Stimulated activated CD8-positive, alpha-beta memory T cell treated with anti-CD3 and anti-CD28 coated beads, Interleukin-7, amount 100 ng/mL, for 48 hours (primary cell): ENCODE measurements at places on chromosomes 12 and 14.
A peak's percentile ranks its signal among the peaks of the same experiment; 100 is the strongest.

DNA sequence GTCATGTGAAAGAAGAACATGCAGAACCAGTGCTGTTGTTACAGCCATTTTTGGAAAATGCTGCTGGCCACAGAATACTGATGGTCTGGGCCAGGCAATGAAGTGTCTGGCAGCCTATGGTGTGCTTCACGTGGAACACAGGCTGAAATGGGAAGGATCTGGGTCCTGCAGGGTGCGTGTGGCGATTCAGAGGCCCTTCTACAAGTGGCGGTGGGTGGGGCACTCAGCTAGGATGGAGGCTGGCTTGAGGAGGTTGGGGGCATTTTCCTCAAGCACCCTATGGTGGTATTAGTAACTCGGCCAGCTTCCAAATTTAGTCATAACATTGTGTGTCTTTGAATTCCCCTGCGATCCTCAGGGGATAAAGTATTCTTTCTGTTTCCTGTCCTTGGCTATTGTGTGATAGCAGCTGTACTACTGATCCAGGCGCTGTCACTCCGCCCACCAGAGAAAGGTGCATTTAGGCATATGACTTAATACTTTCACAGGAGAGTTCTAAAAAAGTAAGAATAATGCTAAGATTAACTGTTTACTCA is 9.2 kb upstream of the RAD52 start:
- no peak for DNase-seq

- DNase-seq: no peak
These were observed 51.6 kb downstream of the CAND1 start for GRCh38 chr12:67320614-67321295.

DNA sequence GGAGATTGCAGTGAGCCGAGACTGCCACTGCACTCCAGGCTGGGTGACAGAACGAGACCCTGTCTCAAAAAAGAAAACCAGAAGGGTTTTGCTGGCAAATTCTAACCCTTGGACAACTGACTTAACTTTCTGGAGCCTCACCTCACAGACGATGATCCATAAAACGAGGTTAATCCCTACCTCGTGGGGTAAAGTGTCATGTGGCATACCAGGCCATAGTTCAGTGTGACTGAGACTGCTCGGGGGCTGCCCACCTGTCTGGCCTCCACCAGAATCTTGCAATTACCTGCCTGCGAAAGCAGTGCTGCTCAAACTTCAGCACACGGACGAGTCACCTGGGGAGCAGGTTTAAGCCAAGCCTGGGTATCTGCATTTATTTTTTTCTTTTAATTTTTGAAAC is 26.8 kb downstream of the P2RX4 start:
- no peak for DNase-seq

- no peak for DNase-seq
These were observed 175.8 kb downstream of the SLC41A2 start for GRCh38 chr12:104782296-104782695.

- peak; percentile 74 for DNase-seq
These were observed 42.7 kb downstream of the DYRK4 start for GRCh38 chr12:4604684-4605193.

- no peak for DNase-seq
These were observed 238.0 kb upstream of the ATP2B1 start for GRCh38 chr12:89946518-89947135.

DNA sequence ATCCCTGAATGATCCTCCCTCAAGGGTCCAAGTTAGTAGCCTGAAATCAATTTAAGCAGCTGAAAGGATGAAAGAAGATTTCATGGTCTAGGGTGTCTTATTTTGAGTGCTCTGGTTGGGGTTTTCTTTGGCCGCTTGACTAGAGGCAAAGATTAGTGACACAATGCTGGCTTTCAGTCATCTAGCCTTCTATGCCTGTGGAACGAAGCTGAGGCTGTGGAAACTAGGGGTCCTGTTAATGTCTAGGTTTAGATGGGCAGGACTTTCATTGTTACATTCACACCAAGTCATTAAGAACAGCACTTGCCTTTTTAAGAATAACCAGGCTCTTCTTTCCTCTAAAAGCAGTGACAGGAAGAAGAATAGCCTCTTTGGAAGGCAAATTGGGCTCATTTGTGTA is 253.8 kb upstream of the E2F7 start:
- DNase-seq: no peak

GRCh38 chr14:23359722-23360447 is 5.1 kb downstream of the EFS start:
- DNase-seq: no peak

DNA sequence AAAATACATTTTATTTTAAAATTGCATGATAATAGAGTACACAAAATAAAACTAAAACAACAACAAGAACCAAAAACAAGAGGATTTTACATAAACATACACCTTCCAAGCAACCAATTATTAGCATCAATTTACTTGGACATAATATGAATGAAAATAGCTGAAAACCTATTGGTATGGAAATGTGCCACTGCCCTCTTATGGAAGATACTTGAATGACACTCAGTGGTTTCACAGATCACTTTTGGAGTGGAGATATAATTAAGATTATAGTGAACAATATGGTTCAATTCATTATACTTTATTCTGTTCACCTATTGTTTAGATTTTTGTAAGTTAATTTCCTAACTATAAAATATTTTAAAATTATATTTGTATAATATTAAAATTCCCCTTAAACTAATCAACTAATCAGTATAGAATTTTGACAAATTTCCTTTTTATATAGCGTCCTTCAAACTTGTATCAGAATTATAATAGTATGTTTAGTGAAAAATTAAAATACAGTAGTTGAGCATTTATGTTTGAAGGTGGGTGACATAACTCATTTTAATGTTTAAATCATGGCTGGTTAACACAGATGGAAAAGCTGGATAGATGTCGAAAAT is 70.1 kb downstream of the SLC6A15 start:
- no peak for DNase-seq

GRCh38 chr12:22598763-22599161 is 26.2 kb upstream of the ETNK1 start:
- DNase-seq: no peak

DNA sequence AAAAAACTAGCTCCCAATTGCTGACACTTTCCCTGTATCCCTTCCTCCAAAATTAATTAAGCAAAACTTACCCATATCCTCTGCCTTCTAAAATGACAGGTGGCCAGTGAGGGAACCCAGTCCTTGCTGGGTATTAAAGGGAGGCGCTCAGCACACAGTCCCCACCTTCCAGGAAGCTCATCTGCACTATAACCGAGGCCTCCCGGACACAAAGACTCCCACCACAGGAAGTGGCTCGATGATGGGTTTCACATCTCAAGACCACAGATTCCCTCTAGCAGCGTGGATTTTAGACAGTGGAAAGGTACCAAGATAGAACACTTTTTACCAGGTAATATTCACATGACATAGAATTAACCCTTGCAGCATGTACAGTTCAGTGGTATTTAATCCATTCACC is 126.8 kb upstream of the NCOR2 start:
- no peak for DNase-seq

GRCh38 chr14:22291406-22291805 is 297.6 kb downstream of the DAD1 start:
- no peak for DNase-seq

DNA sequence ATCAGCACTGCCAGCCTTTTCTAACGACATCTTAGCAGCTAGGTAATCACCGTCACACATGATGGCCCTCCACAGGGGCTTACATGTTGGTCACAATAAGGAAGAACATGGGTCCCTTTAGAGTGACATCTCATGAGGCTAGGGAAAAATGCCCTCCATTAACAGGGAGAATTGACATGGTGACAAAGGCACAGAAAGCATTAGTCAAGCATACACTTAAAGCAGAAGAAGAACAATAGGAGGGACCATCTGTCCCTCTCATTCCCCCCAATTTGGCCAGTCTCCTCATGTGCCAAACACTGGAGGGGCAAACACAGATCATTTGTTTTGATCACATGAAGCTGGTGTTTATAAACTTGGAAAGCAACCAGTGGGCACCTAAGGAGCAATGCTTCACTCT is 78.0 kb downstream of the GRIP1 start:
- DNase-seq: no peak

DNA sequence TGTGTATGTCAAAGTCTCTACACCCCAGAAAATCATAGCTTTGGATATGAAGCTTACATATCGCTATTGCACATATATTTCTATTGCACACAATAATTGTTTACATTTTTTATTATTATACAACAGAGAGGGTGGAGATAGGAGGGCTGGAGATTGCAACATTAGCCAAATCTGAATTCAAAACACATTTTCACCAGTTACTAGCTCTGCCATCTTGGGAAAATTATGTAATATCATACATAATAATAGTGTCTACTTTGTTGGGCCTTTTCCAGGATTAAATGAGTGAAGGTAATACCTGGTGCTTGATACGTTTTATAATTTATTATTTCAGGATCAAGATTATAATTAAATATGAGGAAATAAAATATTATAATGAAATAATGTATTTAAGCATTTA is 507.4 kb upstream of the TBX3 start:
- no peak for DNase-seq

- peak; percentile 31 for DNase-seq
These were observed at the start of gene P2RX7 for GRCh38 chr12:121132601-121133481. Gene P2RX7, plus strand, starts transcription at chr12:121132876. Its CDS starts 95 bp downstream, at chr12:121132971.

GRCh38 chr14:74427651-74428050 is 1.6 kb upstream of the SYNDIG1L start:
- DNase-seq: no peak

DNA sequence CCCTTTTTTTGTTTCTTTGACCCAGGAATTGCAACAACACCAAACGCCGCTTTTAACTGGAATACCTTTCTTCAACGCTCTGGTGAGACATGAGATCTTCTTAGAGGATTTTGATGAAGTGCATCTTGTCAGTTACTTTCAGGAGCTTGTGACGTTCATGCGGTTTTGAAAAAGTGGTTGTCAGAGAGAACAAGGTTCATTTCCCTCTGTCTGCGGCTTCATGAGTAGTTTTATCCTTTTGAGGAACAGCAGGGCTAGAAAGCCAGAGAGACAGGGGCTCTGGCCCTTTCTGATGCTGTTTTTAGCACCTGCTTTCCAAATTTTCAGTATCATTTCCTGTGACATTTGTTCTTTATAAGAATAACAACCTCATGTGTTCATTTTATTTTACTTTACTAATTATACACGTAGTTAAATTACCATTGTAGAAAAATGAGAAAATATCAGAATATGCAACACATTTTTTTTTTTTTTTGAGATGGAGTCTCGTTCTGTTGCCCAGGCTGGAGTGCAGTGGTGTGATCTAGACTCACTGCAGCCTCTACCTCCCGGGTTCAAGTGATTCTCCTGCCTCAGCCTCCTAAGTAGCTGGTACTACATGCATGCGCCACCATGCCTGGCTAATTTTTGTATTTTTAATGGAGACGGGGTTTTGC is 61.8 kb downstream of the GLT1D1 start:
- DNase-seq: peak; percentile 34

- no peak for DNase-seq
These were observed 89.9 kb upstream of the PRICKLE1 start for GRCh38 chr12:42679466-42679865.

DNA sequence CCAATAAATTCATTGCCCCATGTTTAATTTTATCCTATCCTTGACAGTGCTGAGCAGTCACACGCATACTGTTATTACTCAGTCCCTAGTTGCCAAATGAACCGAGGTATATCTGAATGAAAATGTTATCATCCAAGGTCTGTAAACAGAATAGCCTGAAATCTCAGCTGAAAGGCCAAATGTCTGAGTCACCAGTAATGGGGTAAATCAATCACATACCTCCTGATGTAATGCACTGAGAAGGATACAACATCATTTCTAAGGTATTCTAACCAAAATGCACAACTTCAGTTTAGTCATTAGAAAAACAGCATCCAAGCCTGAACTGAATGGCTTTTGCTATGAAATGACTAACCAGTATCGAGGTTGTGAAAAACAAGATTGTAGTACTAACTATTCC is 228.6 kb downstream of the DPF3 start:
- DNase-seq: no peak

DNA sequence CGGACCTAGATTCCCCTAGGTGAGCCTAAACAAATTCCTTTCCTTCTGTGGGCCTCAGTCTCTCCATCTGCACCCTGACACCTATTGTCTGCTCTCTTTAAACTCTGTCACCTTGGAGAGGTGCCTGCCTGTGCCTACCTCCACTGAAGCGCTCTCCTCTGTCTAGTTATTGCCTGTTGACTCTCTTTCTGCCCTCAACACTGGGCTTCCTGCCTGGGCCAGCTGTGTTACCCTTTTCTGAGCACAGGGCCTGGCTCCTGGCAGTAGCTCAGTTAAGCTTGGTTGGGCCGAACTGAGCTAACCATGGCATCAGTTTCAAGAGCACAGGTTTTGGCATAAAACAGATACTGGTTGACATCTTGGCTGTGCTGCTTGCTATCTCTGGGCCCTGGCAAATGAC is 43.5 kb downstream of the PRMT8 start:
- DNase-seq: no peak

- no peak for DNase-seq
These were observed 6.8 kb upstream of the OTUB2 start for GRCh38 chr14:94019329-94019728.

- no peak for DNase-seq
These were observed 129.3 kb upstream of the RAP1B start for GRCh38 chr12:68481181-68481941.

- no peak for DNase-seq
These were observed 283.4 kb downstream of the DAD1 start for GRCh38 chr14:22305607-22306006.

DNA sequence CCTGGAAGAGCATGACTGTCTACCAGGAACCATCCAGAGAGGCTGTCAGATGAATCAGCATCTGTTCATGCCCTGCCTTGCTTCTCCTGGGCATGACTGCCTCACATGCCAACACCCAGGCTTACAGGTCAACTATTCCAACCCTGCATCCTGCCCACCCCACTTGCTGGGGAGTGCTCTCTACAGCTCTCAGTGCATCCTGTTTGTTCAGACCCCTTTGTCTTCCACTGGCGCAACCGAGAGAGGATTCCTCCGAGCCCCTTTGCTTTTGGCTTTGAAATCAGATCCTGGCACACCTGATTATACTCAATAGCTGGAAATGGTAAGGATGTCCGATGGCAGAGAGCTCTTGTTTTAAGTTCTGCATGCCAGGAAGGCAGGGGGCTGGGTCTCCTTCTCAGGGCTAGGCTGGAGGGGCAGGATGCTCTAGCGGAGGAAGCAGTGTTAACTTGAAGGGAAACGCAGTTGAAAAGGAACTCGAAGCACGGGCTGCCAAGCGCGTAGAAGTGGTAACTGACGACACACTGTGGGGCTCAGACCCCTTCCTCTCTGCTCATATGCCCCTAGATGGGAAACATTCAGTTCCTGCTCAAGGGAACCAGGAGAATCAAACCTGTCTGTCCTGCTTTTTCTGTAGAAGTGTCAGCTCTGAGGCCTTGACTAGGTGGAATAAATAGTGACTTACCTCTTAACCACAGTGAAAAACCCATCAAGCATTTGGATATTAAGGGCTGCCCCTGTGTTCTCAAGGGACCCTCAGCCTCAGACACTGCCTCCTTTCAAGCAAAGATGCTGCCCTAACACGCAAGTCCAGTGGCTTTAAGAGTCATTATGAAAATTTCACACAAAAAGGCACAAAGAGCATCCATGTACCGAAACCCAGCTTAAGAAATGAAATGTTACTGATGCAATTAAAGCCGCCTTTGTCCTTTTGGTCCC is 297.5 kb downstream of the ZFP36L1 start:
- no peak for DNase-seq

DNA sequence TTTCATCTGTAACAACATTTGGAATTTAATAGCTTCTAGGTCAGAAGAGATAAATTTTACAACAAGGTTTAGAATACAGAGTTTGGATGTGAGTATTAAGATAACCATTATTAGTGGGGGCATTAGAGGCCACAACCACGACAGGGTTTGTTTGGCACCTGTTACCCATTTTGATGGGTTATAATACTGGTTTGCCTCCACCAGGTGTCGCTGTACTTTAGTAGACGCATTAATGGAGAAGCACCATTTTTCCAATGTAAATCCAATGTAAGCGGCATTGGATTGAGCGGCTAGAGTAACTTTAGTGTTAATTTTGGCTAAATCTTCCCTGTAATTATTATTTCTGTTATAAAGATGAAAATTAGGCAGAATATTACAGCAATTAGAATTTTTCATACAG is 136.2 kb downstream of the SLCO1B3 start:
- no peak for DNase-seq
